ENCODE measurements at places on chromosomes 5 and 9.

DNA sequence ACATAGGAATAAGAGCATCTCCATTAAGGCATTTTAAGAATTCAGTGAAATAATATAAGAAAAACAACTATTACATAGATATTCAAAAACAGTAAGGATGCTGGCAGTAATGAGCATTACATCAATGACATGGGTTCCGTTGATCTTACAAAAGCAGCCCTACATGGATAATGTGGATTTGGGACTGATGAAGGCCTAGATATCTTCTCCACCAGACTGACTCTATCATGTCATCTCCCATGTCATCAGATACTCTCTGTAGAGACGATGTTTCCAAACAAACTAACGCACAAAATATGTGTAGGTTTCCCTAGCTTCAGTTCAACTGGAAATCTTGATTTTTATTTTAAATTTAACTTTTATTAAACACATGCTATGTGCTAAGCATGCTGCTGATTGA, 3.6 kb downstream of the LURAP1L start:
- no peak for DNase-seq

GRCh38 chr5:68318955-68319705, 103.6 kb downstream of the PIK3R1 start:
- DNase-seq, result no peak

- DNase-seq, result no peak
These were observed 301.4 kb upstream of the DAP start for GRCh38 chr5:11062397-11062796.

GRCh38 chr9:74443036-74443750, 53.9 kb upstream of the RORB start:
- DNase-seq, result no peak

- no peak for DNase-seq
These were observed 4.1 kb downstream of the BAG1 start for GRCh38 chr9:33260372-33260771.

DNA sequence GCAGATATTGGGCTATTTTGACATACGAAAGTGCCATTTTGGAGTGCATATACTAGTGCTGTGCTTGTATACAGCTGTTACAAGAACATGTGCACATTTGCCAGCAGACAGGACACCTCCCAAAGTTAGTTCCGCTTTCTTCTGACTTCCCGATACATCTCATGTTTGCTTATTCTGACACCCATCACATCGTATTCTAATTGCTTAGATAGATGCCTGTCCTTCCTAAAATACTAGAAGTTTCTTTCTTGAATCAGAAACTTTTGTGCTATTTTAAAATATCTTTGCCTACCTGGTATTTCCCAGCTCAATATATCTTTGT, 177.8 kb downstream of the TTLL11 start:
- DNase-seq, result no peak

DNA sequence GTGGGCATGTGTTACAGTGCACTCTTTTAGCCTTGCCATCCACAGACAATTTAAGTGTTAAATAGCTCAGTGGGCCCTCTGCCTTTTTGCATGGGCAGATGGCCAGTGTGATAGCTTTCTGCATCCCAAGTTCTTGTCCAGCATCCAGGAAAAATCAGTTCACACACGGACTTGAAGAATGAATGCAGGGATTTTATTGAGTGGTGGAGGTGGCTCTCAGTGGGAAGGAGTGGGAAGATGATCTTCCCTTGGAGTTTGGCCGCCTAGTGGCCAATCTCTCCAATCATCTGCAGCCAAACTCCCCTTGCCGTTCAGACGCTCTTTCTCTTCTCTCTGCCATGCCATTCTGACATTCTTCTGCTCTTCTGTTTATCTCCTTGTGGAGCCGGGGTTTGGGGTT, 322.4 kb upstream of the GRAMD2B start:
- DNase-seq, result no peak

GRCh38 chr5:90307782-90308181, 101.8 kb downstream of the CETN3 start:
- DNase-seq, result no peak
